Suprapubic skin (tissue), 4 donors: ENCODE measurements at places on chromosomes 7 and 10. TPM values are rescaled to one million over a fixed set of nuclear protein-coding genes. Genes with fewer than 3 reads are reported as not detected.

DNA sequence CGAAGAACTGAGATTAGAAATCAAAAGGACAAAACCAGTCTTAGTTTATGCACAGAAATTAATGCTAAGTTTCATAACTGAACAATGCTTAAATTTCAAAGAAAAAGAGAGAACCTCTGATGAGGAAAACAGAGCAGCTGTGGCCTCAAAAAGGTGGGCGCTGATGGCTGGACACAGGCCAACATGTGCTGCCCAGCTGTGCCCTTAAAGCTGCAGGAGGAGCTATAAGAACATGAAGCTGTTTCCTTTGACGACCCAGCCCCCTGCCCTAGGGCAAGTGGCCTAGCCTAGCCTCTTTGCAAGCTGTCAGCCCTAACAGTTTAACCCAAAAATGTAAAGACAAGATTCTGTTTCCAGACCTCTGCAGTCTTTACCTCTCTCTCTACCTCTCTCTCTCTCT is 107.7 kb downstream of the GRID1 start:
- H3K36me3 ChIP-seq = no peaks in the 10 kb centered on the region
- H3K4me3 ChIP-seq = no peak overlapping the region
- DNase-seq = no peak

GRCh38 chr7:38147005-38147404 is 31.0 kb upstream of the STARD3NL start:
- no peaks in the 10 kb centered on the region for H3K4me1 ChIP-seq
- no peak for DNase-seq
- no peak overlapping the region for H3K27ac ChIP-seq
- no peak overlapping the region for H3K4me3 ChIP-seq
- no peaks in the 10 kb centered on the region for H3K36me3 ChIP-seq

GRCh38 chr10:106392778-106393177 is 771.7 kb downstream of the SORCS1 start:
- H3K27ac ChIP-seq = no peak overlapping the region
- H3K27me3 ChIP-seq = no peaks in the 10 kb centered on the region
- DNase-seq = no peak

GRCh38 chr7:135771961-135772638 is 23.5 kb upstream of the FAM180A start:
- H3K4me3 ChIP-seq = no peak overlapping the region
- DNase-seq = no peak
- H3K4me1 ChIP-seq = peaks cover 9% of the 10 kb centered on the region
- no peaks in the 10 kb centered on the region for H3K27me3 ChIP-seq
- no peak overlapping the region for H3K27ac ChIP-seq
- no peaks in the 10 kb centered on the region for H3K36me3 ChIP-seq

- no peak for DNase-seq
- H3K36me3 ChIP-seq = no peaks in the 10 kb centered on the region
- no peak overlapping the region for H3K4me3 ChIP-seq
- H3K4me1 ChIP-seq = no peaks in the 10 kb centered on the region
- H3K27me3 ChIP-seq = no peaks in the 10 kb centered on the region
- no peak overlapping the region for H3K27ac ChIP-seq
Measured at GRCh38 chr10:21427804-21428481, 97.5 kb downstream of the SKIDA1 start.

- H3K4me3 ChIP-seq = no peak overlapping the region
- H3K27ac ChIP-seq = no peak overlapping the region
- no peaks in the 10 kb centered on the region for H3K4me1 ChIP-seq
- DNase-seq = no peak
- H3K27me3 ChIP-seq = peaks cover 25% of the 10 kb centered on the region
Measured at GRCh38 chr10:77565590-77566023, 72.0 kb downstream of the KCNMA1 start.

GRCh38 chr10:118998183-118998582 is 31.3 kb upstream of the NANOS1 start:
- no peaks in the 10 kb centered on the region for H3K27me3 ChIP-seq
- H3K36me3 ChIP-seq = no peaks in the 10 kb centered on the region
- no peak for DNase-seq
- no peak overlapping the region for H3K27ac ChIP-seq

DNA sequence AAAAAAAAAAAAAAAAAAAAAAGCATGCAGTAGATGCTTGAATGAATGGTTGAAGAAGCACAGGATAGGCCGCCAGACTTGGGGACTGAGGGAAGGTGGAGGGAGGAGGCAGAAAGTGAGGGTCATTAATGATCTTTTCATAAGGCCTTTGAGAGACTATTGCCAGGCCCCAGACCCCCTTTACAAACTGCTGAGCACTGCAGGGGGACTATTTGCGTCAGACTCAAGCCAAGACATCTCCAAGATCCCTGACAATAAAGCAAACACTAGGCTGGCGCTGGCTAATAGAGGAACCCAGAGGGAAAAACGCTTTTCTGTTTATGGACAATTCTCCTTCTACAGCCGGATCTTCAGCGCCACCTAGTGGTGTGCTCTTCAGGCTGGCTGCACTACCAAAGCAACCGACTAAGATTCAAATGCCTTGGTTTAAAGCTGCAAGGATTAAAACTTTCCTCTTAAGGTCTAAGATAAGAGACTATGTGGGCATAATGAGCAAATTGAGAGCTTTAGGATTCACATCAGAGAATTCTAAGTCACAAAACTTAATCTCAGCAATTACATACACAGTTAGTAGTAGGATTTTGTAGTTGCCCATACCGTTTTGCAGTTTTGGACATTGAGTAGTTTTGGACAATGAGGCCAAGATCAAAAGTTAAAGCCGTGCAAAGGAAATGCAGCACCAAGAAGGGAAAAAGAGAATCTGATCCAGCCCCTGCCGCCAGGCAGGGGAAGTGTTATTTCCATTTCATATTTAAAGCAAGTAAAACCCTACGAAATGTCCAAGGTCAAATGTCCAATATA is 17.9 kb upstream of the AGK start:
- no peak overlapping the region for H3K4me3 ChIP-seq
- no peak for DNase-seq
- H3K36me3 ChIP-seq = no peaks in the 10 kb centered on the region
- H3K27ac ChIP-seq = no peak overlapping the region
- H3K4me1 ChIP-seq = peaks cover 4% of the 10 kb centered on the region
- H3K27me3 ChIP-seq = no peaks in the 10 kb centered on the region

DNA sequence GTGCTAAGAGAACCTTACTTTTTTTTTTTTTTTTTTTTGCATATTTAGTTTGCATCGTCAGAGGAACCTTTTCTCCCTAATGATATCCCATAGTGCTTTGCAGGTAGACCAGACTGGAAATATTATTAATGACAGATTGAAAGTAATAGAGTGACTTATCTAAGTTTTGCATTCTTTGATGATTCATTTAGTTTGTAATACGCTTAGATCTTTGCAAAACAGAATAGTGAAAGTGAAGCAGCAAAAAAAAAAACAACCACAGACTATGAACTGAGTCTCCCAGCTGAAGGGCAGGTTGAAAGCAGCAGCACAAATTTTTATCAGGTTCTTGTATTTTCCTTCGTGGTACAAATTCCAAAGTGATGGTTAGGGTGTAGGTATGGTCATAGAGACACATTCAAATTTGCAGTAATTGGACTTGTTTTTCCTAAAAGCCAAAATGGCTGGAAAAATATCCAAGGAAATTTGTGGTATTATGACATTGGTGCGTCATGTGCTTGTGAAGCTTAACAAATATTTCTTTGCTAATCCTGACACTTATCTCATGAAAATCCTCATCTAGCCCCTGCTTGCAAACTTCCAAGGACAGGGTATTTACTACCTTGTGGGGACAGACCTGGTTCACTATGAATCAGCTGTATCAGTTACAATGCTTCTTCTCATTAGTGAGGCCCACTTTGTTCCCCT is 81.8 kb upstream of the CREB5 start:
- no peaks in the 10 kb centered on the region for H3K36me3 ChIP-seq
- no peak overlapping the region for H3K27ac ChIP-seq
- DNase-seq = no peak
- H3K27me3 ChIP-seq = no peaks in the 10 kb centered on the region
- H3K4me1 ChIP-seq = peaks cover 6% of the 10 kb centered on the region
- H3K4me3 ChIP-seq = no peak overlapping the region

- no peaks in the 10 kb centered on the region for H3K4me1 ChIP-seq
- H3K4me3 ChIP-seq = no peak overlapping the region
- no peak for DNase-seq
Measured at GRCh38 chr7:94761451-94761850, 105.5 kb upstream of the SGCE start.

GRCh38 chr10:31395695-31396094 is 76.7 kb downstream of the ZEB1 start:
- H3K4me1 ChIP-seq = peaks cover 14% of the 10 kb centered on the region
- no peak overlapping the region for H3K4me3 ChIP-seq
- H3K27ac ChIP-seq = no peak overlapping the region
- no peaks in the 10 kb centered on the region for H3K27me3 ChIP-seq

DNA sequence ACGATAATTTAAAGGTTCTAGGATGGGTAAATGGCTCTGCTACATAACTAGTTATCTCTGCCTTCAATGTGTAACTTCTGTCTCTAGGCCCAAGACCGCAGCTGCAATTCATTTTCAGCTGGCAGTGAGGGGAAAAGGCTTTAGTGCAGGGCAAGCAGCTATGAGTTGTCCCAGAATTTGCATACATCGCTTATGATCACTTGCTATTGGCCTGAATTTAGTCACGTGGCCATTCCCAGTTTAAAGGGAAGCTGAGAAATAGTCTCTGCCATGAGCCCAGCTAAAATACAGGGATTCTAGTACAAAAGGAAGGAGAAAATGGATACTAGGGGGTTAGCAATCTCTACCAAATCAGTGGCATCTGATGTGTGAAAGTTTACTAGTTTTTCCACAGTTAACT is 145.8 kb upstream of the IMMP2L start:
- H3K27me3 ChIP-seq = no peaks in the 10 kb centered on the region
- no peaks in the 10 kb centered on the region for H3K36me3 ChIP-seq
- no peaks in the 10 kb centered on the region for H3K4me1 ChIP-seq
- no peak for DNase-seq
- no peak overlapping the region for H3K4me3 ChIP-seq

AIMP2 gene
- 45.5 TPM for total RNA-seq

GPR26 gene
- not detected for total RNA-seq

PIP gene
- 592 TPM for total RNA-seq

EFCAB10 gene
- not detected for total RNA-seq

XRCC2 gene
- 1.2 TPM for total RNA-seq

SP8 gene
- 24.8 TPM for total RNA-seq

ZNF365 gene
- 1.6 TPM for total RNA-seq

OPALIN gene
- not detected for total RNA-seq
